ENCODE measurements at places on chromosomes 12 and 14.

DNA sequence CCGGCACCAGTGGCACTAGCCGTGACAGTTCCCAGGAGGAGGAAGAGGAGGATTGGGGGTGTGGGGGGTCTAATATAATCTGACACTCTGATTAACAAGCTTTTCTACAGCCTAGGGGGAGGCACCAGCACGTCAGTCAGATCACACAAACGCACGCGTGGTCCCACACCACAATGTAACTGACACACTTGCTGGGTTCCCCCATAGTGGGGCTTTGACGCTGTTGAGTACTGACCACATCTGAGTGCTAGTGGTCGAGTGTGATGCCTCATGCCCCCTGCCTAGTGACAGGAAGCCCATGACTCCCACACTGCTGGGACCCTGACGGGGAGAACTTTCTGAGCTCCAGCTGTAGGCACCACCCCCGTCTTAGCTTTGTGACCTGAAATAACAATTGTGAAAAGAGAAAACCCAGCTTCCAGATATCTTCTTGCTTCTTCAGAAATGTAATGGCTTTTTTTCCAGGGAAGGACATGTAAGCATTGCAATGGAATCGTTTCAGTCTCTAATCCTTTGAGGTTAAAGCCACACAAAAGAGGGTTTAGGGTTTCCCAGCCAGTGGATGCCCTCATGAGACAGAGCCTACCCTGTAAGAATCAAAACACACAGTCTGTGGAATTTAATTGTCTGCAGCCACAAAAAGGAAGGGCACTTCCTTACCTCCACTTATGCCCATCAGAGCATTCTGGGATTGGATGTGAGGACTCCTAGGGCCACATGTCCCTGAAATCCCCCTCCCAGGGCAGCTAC lies 183.9 kb downstream of the PIWIL1 start:
- DNase-seq = no peak

GRCh38 chr14:82879949-82880535 lies 1346.4 kb upstream of the SEL1L start:
- no peak for DNase-seq

GRCh38 chr12:32400114-32400672 lies 835 bp downstream of the FGD4 start:
- DNase-seq = no peak

DNA sequence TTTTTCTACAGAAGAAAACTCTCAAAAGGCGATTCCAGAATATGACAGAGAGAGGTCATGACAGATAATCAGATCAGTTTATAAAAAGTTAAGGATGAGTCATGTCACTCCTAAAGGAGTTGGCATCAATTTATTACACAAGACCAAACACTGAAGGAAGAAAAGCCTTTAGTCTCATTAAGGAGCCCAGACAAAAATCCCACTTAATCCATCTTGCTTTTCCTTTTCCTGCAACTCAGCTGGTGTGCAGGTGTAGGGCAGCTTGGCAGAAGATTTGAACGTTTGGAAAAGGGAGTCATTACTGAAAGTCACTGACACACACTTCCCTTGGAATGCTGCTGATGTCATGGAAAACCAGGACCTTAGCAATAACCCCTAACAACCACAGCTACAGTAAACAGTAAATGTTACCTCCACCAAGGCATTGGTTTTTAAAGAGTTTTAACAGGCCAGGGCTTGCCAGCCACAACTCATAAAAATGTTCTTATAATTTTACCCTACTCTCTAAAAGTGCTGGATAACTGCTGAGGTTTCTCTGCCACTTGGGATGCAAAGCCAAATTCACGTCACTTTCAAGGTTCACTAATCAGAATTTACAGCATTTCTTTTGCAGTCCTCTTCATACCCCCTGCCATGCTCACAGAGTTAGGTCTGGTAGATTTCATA lies 320.6 kb downstream of the RAD51B start:
- DNase-seq = no peak

DNA sequence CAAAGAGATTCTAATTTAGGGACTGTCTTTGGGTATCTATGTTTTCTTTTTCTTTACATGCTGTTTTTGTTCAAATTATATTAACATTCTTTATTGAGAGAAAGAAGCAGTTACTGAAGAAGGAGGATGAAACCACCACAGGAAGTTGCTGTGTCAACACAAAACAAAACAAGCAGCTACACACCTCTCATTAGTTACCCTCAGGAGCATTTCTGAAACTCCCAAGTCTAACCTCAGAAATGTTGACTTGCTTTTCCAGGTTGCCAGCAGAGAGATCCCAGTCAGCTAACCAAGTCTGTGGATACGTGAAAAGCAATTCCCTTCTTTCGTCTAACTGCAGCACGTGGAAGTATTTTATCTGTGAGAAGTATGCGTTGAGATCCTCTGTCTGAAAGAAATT lies 33.5 kb downstream of the CLEC1A start:
- DNase-seq = no peak

GRCh38 chr12:22231836-22232235 lies 102.7 kb downstream of the ST8SIA1 start:
- no peak for DNase-seq
